K562 (cell line): ENCODE measurements at places on chromosomes 12 and 14. TPM values are rescaled to one million over a fixed set of nuclear protein-coding genes. Genes with fewer than 3 reads are reported as not detected.

DNA sequence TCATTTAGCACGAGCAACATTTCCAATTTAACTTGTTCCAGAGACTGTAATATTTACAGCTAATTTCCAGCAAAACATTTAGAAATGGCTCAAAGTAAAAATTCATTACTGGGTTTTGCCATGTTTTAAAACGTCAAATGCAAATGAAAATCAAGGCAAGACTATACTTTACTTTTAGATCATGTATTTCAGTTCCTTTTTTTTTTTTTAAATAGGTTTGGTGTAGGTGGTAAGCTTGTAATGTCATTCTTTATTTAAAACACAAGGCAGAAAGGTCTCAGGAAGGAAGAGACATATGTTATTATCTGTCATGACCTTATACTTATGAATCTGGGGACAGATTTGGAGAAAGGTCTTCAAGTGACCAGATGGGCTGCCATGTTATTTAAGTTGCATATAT is 54.1 kb downstream of the GRIP1 start:
- DNase-seq, result no peak

DNA sequence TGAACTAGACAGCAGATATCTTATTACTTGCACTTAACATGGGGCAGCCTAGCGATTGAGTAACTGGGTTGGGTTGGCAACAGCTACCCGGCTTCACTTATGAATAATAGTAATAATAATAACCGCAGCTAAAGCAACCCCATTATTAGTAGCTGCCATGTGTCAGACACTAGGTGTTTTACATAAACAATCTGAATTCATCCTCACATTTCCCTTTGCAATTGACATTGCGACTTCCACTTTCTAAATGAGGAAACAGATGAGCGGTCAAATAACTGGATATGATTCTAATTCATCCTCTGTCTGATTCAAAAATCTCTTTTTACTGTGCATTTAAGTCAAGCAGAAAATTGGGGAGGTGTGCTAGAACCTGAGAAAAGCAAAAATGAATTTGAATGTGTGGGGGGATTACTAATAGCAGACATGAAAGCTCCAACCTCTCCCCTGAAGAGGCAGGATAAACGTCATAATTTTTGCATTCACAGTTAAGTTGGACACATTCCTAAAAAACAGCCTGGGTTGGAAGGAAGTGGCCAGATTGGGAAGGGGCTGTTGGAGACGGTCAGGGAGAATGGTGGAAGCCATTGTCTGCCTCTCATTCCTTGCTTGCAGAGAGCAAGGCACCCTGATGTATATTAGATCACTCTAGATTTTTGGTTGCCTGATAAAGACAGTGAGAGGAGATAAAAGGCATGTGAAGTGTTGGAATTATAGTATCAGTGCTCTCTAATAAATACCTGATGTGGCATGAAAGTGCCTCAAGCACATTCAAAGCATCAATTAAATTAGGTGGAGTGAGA is 13.1 kb downstream of the EMP1 start:
- DNase-seq, result no peak

GRCh38 chr12:54230555-54230954 is 41.8 kb upstream of the SMUG1 start:
- no peak for DNase-seq

DNA sequence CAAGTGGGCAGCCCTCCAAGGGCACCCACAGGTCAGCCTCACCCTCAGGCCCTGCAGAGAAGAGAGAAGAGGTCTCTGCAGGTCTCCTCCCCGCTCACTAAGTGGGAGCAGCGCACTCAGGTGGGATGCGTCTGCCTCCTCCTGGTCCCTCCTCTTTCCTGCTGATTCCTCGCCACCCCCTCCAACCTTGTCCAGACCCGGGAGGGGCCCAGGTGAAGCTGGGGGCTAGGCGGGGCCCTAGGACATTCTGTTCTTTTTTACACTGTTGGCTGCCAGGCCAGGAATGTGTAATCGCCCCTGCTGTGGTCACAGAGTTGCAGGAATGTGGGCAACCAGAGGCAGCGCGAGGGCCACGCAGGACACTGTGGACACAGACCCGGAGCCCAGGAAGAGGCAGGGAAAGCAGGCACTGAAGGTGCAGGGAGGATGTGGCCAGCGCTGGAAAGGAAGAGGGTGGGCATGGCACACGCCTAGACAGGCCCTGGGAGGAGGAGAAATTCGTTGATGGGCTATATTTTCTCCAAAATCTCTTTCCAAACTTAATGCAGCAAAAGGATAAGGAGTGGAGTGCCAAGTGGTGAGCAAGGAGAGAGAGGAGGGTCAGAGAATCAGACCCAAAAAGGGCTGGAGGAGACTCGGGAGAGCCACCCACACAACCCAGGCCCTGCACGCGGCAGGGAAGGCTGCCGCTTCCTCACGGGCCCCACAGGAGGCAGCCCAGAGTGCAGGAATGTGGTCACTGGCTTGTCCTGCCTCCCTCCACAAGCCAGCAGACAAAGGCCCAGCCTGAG is 911 bp upstream of the SCNN1A start:
- peak; percentile 43 for DNase-seq

- no peak for DNase-seq
Measured at GRCh38 chr14:58663494-58664111, 25.8 kb downstream of the DACT1 start.

DNA sequence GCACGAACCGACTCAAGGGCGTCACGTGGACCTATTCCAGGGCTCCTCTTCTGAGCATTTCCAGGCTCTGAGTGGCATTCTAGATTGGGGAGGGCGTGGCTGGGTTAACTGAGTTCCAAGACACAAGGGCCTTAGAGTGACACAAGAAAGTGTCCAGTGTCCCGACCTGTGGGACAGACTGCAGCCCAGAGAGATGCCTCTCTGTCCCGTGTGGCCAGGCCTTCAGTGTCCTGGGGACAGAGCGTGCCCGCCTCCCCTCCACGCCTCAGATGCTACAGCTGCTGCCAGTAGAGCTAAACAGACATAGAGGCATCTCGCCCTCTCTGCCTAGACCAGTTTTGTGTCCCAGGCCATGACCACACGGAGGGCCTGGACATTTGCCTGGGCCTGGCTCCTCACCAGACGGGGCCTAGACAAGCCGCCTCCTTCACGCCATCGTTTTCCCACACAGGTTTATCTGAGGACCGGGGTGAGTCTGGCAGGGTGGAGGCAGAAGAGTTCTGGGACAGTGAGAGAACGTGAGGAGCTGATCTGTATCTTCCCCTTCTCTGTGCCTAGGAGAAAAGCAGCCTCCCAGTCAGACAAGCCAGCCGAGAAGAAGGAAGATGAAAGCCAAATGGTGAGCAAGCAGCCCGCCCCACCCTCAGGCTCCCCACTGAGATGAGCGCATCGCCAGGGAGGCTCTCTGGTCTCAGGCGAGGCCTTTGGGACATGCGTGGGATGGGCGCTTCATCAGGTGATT is 27.1 kb downstream of the DEGS2 start:
- DNase-seq, result peak; percentile 35

DNA sequence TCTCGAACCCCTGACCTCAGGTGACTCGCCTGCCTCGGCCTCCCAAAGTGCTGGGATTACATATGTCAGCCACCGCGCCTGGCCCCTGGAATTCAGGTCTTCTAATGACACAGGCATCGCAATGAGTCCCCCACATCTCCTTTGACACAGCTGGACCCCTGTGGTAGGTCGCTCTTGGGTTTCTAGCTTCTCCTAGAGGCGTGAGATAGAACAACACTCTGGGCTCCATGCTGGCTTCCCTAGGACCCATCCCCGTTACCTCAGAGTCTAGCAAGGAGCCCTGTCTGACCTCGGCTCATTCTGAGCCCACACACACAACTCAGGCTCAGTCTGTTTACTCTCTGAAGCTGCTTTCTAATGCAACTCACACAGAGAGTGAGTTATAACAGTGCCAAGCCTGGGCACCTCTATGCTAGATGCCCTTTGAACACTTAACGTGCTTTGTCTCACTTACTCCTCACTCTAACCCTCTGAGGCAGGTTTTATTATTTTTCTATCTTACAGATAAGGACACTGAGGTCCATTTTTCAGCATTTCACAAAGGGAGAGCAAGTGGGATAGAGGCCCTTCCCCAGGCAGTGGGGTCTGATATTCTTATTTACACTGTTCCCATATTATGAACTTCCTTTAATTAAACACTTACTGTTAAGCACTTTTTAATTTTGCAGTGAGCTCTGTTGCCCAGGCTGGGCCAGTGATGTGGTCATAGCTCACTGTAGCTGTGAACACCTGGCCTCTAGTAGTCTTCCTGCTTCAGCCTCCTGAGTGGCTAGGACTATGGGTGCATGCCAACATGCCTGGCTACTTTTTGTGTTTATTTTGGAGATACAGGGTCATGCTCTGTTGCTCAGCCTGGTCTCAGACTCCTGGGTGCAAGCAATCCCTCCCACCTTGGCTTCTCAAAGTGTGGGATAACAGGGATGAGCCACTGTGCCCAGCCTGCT is 40.6 kb upstream of the RBM19 start:
- no peak for DNase-seq

The SELPLG gene
- 1.2 and 2.8 TPM in 2 replicates for polyA plus RNA-seq

The SLC10A1 gene
- polyA plus RNA-seq, result not detected in 2 replicates

The P2RX7 gene
- 0.15 and 0.27 TPM in 2 replicates for polyA plus RNA-seq

The NR1H4 gene
- not detected in 2 replicates for polyA plus RNA-seq

The TMEM106C gene
- polyA plus RNA-seq, result 52.6 and 61.5 TPM in 2 replicates

The C1S gene
- 0.12 and 0.26 TPM in 2 replicates for polyA plus RNA-seq

The AQP2 gene
- polyA plus RNA-seq, result not detected in 2 replicates
